ENCODE measurements at places on chromosomes 12 and 14.

DNA sequence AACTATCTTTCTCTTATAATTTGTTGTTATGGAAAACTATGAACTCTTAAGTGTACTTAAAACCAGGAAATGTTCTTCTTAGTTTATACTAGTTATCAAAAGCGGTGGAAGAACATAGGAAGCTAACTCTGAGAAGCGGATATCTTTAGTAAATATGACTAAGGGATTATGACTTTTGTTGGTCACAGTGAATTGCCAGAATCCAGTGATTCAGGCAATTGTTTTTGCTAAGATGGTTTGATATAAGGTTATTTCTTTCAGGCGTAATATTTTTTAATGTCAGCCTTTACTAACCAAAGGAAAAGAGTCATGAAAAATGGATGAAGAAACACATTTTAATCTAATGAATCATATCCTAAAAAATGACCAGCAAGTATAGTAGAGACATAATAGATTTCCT, 473.5 kb downstream of the FOXG1 start:
- DNase-seq = no peak

- DNase-seq = peak; percentile 38
Observed at GRCh38 chr14:95294834-95295599, 24.7 kb downstream of the CLMN start.

DNA sequence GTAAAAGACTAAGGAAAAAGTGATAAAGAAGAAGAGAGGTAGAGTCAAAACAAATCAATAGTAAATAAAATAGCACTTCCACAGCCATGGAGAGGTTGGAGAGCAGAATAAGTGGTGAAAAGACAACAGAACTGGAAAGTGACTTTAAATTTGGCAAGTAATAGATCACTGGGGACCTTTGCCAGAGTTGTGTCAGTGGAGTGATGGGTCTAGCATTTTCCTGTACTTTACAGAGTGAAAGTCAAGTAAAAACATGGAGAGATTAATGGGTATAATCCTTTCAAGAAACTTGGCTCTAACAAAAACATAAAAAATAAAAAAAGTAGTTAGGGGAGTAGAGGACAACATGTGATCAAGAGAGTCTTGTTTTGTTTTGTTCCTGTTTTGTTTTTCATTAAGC, 502.2 kb upstream of the RPL10L start:
- no peak for DNase-seq

DNA sequence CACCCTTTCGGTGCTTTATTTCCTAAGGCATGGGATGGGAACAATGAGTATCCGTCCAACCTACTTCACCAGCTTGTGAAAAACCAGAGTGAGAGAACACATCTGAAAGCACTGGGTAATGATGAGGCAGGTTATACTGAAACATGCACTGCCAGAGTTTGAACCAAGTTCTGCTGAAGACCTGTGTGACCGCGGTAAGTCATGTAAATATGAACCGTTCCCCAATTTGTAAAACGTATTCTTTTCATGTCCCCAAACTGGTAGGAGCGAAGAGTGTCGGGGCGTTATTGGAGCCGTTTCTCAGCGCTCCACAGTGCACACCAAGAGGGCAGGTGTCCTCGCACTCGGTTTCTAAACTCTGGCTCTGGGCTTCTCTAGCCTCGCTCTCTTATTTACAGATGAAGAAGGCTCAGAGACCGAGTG, 788 bp upstream of the NGDN start:
- DNase-seq = no peak

GRCh38 chr14:104891121-104891551, 26.1 kb downstream of the CEP170B start:
- DNase-seq = no peak

- DNase-seq = peak; percentile 86
Observed at GRCh38 chr14:76640923-76641395, 120.3 kb upstream of the VASH1 start.

GRCh38 chr12:13101821-13102375, 1.6 kb downstream of the GSG1 start:
- no peak for DNase-seq

All from NCI-H2029 treated with DMSO at 0.1 percent for 48 hours (cell line).